ENCODE measurements at places on chromosomes 6 and 20.

DNA sequence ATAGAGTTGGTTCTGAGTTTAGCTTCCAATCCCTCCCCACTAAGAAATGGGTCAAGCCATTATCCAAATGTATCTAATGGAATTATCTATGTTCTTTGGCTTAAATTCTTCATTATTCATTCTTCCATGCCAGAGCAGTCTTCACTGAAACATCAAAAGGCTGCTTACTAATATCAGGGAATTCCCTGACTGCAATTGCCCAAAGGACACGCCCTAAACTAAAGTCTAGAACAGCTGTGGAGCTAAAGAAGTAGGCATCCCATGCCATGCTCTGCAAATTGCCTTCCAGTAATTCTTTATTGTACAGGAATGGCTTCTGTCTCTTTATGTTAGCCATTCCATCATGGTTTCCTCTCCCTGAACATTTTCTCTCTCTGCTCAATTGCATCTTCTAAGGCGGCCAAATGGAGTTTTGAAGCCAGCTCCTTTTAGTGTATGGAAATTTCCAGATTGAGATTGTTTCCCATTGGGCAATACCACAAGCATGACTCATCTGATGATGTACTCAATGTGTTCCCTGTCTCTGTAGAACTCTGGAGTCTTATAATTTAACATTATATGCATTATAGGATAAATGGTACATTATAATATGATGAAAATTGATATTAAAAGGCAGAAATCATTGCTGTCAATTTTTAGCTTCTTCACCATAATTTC is 28.8 kb upstream of the TSHZ2 start:
- no peak for DNase-seq

- no peak for DNase-seq
Measured at GRCh38 chr6:11253594-11253993, 21.1 kb upstream of the NEDD9 start.

GRCh38 chr20:60057866-60058807 is 99.9 kb downstream of the CDH26 start:
- DNase-seq, result peak; percentile 57

DNA sequence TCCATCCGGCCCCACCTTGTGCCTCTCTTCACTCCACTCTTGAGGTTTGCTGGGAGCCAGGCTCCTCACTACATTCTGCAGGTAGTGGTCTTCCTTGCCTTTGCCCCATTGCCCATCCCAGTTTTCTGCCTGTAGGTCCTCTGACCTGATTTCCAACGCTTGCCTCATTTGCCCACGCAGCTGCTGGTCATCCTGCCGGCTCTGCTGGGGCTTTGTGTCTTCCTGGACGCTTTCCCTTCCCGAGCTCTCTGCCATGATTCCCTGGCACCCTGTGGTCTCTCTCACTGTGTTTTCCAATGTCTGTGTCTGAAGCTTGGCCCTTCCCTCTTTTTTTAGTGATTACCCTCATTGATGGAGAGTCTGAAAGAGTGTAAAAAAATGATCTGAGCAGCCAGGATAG is 451.6 kb downstream of the UTRN start:
- DNase-seq, result no peak

DNA sequence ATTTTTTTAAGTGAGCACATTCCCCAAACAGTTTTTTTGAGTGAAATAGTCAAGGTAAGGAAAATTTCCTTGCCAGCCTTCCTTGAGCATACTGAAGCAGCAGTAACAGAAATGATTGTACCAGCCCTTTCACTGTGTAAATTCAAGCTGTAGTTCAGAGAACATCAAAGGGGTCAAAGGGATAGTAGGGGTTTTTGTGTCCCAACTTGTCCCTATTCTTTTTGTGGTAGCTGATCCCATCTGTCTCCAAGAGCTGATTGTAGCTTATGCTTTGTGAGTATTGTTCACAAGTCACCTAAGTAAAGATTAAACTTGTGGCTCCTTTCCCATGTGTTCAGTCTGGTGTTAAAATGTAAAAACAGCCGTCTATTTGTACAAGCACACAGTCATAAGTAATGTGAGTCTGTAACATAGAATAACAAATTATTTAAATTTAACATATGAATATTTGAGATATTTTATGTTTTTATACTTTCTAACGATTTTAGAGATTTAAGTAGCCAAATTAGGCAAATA is 185.0 kb downstream of the CENPW start:
- no peak for DNase-seq

GRCh38 chr20:58293453-58293852 is 16.1 kb upstream of the RAB22A start:
- no peak for DNase-seq

GRCh38 chr20:50163570-50164317 is 10.2 kb upstream of the PEDS1 start:
- DNase-seq, result no peak

GRCh38 chr6:54291738-54292137 is 16.5 kb upstream of the TINAG start:
- DNase-seq, result peak; percentile 51

DNA sequence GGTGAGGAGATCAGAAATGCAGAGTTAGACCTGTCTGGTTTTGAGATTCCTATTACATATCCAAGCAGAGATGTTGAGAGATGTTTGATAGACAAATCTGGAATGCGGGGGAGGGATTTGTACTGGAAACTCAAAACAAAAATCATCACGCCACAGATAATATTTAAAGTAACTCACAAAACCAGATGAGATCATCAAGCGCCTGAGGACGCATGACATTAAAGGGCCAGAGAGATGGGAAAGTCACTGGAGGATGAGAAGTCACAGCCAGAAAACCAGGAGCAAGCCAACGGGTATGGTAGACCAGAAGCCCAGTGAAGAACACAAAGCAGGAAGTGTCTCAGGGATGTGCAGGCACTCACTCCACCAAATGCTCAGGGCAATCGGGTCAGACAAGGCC is 87.7 kb downstream of the DLL1 start:
- no peak for DNase-seq

GRCh38 chr6:79666634-79667033 is 35.5 kb downstream of the SH3BGRL2 start:
- DNase-seq, result no peak

DNA sequence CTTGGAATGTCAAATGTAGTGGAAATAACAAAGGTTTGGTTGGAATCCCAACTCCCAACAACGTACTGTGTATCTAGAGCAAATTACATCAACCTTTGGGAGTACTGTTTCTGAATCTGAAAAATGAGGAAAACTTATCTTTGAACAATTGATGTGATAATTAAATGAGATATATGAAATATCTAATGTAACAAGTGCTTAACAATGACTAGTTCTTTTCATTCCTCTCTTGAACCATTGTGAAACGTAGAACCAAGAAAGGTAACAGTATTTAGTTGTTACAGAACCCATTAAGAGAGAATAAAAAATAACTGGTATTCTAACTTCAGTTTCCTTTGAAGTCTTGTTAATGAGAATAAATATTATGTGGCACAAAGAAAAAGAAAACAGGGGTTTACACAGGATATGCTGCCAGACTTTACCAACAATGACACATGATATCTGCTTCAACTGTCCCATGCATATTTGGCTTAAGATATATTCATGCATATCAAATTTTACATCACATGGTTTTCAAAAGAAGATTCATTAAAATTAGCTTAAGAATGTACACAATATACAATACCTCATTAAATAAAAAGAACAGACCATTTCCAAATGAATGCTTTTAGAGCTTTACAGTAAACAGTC is 111.8 kb downstream of the ATG5 start:
- DNase-seq, result no peak

GRCh38 chr6:54621285-54621684 is 225.3 kb upstream of the FAM83B start:
- DNase-seq, result no peak

DNA sequence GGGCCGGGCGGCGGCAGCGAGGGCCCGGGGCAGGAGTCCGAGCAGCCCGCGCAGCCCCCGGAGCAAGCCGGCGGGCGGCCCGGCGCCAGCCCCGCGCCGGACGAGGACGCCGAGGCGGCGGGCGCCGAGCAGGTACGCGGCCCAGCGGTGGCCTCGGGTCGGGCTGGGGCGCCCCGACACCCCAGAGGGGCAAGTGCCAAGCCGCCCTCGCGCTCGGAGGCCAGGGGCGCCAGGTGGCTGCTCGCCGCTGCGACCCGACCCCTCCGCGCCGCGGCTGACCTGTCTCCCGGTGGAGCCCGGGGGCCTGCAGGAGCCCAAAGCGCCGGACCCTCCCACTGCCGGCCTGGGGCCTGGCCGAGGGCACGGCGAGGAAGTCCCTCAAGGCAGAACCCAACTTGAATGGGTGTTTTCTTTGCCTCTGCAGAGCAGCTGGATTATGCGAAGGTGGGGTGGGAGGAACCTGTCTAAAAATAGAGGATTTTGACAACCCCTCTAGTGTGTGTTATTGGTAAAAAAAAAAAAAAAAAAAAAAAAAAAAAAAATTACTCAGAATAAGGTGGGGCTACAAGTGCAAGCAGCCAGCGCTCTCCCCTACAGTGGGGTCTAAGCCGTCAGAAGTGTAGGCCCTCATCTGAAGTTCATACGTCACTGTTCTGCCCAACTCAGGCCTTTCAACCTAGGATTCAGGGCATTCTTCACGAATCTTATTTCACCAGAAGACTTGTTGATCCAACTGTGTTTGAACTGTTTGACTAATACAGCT is 609 bp downstream of the OGFRL1 start:
- peak; percentile 32 for DNase-seq

DNA sequence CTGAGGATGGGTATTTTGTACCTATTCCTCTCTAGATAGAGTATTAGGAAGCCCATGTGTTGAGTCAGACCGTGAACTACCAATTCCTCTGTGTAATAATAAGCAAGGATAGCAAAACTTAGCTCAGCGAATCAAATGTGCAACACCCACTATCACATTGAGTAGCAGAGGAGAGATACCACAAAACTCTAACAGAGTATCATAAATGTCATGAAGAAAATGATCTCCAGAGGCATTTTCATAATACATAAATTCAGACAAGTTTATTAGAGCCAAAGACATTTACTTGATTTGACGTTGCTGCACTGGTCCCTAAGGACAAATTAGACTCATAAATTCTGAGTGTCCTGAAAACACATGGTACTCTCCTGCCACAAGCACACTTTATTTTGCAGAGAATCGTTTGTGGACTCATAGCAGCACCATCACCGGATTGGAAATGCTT is 245.2 kb downstream of the HAO1 start:
- no peak for DNase-seq

- no peak for DNase-seq
Measured at GRCh38 chr20:45047581-45048119, 53.3 kb downstream of the KCNS1 start.

DNA sequence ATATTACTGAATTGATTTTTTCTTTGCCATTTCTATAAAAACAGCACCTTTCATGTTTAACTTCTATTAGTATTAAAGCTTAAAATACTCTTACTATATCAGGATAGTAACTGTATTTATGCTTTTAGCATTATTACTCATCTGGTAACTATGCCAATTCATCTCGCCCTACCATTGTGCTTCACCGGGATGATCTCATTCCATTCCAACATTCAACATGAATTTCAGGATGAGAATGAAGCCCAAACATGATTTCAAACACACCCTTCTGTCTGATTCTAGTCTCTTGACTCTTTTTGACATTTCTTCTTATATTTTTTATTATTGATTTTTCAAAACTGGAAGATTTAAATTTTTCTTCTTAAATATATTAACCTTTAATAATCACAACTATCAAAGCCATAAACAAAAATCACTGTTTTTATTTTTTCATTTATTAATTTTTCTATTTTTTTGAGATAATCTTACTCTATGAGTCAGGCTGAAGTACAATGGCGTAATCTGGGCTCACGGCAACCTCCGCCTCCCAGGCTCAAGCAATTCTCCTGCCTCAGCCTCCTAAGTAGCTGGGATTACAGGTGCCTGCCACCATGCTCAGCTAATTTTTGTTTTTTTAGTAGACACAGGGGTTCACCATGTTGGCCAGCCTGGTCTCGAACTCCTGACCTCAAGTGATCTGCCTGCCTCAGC is 46.7 kb downstream of the GJA1 start:
- no peak for DNase-seq

Measured in activated CD4-positive, alpha-beta T cell treated with anti-CD3 and anti-CD28 coated beads, Interleukin-2, Interleukin-6, amounts not matched to agents 100 ng/mL and 50 ng/mL, durations not matched to agents 16 hours and 8 hours (primary cell).